ENCODE measurements at places on chromosomes 7 and 10.

GRCh38 chr10:103923502-103923901 lies 5.5 kb upstream of the STN1 start:
- no peak for DNase-seq

DNA sequence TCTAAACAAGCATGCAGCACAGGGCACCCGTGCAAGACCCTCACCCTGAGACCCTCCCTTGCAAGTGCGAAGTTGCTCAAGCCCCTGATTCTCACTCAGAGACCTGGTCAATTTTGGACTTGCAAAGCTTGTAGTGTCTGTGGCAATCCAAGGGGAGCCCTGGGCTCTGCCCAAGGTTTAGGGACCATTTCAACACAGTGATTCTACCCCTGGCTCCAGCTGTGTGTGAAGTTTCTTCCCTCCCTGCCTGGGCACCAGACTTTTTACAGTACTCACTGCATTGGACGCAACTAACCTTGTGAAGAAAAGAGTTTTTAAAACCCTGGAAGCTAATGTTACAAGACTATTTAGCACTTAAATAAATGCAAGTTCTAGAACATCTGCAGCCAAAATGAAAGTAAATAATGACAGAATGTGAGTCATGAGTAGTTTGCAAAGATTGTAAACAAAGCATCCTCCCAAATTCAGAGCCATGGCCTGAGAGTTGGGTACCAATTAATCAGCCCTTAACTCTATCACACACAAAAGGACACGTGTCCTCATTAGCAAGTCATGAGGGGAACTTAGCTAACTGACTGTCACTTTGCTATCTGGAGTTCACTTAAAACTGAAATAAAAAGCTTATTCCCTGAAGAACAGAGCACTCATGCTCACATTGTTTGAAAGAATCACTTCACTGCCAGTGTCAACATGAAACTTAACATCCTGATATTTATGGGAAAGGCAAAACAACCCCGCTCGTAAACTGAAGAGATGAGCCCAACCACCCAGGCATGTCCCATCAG lies 48.1 kb downstream of the RGS10 start:
- DNase-seq: no peak

DNA sequence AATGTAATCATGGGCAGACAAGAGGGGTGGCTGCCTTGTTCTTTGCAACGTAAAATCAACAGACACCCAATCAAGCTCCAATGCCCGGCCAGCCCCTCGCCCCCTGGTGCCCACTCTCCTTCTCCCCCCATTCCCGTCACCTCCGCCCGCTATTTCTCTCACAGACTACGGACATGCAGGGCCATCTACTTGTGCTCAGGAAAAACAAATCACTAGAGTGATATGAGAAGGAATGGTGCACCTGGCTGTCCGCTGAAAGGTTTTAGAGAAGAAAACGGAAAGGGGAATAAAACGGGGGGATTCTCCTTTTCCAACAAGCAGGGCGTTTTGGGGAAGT lies 396 bp downstream of the GRM8 start:
- DNase-seq: no peak

- DNase-seq: peak; percentile 55
Measured at GRCh38 chr7:93231259-93231658, 907 bp upstream of the VPS50 start.

- peak; percentile 81 for DNase-seq
Measured at GRCh38 chr10:101161494-101162299, 30.6 kb downstream of the TLX1 start.

DNA sequence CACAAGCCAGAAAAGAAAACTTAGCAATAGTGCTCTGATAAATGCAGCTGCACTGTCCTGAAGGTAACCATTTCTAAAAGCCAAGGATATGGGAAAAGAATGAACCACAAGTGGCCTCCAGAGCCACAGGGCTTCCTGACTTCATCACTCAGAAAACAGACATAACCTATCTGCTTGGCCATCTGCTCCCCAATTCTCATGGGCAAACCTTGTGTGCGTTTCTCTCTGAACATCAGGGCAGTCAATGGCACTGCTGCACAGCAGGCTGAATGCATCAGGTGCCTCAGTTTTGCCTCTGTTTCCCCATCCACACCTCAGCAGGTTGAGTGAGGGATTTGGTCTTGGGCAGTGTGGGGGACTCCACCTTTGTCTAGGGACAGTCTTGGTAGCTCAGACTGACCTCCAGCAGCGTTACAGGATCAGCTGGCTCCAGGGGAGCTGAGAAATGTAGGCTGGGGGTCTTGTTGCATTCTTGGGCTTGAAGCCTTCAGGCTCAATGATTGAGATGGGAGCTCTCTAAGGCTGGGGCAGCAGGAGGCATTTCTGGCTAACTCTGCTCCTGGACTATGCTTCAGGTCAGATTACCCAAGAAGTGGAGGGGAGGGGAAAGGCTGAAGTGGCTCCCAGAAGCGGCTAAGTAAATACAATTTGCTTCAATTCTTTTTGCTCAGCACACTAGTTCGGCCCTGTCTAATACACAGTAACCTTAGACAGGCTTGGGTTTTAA lies 23.6 kb upstream of the PDLIM1 start:
- no peak for DNase-seq

DNA sequence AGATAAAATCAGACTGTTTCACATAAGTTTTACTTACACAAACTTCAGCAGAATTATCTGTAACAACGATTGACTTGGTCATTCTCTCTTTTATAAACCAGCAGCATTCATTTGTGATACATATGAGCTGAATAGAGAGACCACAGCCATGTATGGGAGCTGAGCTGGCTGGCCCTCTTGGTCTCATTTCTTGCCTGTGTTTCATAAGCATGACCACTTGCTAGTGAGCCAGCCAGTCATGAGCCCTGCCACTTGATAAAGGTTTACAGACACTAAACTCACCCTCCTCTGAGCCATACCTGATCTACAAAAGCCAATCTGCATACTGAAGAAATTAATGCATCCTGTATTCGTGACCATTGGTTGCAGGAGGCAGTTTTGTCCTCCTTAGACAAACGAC lies 82.1 kb downstream of the PKD1L1 start:
- DNase-seq: no peak

DNA sequence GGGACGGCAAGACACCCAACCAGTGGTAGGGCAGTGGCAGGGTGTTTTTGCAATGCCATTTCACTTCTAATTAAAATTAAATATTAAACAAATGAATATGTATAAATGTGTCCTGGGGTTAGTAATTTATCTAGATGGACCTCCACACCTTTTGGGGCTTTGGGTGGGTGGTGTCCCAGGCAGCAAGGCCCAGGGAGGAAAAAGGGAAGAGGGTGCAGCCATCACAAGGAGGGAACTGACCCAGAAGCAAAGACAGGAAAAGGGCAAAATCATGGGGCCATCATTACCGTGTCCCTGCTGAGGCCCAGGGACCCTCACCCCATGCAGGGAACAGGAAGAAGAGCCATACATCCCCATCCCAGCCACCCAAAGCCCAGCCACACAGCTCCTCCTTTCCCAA lies 204.6 kb downstream of the GRID1 start:
- no peak for DNase-seq

DNA sequence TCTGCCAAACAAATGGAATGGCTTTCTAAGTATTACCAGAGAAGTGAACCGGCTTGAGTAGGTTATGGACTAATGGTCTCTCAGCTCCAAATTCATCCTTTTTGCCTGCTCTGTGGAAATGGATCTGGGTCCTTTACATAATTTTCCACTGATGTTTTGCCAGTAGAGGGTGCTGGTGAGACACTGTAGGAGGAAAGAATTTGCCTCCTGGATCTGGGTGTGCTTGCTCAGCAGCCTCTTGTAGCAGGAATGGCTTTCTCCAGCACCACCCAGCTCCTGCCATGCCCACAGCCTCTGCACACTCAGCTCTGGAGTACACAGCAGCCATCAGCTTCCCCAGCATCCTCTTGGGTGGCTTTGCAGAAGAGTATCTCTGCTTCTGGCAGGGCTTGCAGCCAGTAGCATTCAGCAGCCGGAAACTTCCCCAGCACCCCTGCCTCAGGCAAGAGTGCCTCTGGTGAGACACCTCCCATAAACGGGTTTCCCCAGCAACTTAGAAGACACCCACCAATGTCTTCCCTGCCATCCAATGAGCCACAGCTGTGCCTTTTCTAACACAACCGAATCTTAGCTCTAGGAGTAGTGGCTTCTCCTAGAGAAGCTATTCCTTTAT lies 235.0 kb upstream of the PLPP4 start:
- peak; percentile 66 for DNase-seq

DNA sequence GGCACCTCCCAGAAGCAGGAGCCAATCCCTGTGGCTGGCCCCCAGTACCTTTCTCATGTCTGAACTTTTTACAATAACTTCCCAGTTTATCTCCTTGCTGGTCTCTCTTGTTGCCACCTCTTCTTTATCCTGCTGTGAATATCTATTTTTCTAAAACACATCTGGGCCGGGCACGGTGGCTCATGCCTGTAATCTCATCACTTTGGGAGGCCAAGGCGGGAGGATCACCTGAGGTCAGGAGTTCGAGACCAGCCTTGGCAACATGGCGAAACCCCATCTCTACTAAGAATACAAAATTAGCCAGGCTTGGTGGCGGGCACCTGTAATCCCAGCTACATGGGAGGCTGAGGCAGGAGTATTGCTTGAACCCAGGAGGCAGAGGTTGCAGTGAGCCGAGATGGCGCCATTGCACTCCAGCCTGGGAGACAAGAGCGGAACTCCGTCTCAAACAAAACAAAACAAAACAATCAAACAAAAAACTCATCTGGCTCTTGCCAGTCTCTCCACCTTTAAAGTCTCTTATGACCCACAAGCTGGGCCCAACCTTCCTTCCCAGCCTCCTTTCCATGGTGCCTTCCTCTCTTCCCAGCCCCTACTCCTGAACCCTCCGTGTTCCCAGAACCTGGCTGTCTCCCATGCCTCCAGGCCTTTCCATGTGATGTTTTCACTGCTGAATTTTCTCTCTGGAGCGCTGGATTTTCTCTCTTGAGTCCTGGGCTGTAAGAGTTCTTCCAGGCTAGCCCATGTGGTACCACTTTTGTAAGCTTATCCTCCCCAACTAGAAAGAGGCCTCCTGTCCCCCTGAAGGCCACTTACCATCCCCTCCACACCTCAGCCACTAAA lies 51.3 kb downstream of the HIP1 start:
- DNase-seq: no peak

DNA sequence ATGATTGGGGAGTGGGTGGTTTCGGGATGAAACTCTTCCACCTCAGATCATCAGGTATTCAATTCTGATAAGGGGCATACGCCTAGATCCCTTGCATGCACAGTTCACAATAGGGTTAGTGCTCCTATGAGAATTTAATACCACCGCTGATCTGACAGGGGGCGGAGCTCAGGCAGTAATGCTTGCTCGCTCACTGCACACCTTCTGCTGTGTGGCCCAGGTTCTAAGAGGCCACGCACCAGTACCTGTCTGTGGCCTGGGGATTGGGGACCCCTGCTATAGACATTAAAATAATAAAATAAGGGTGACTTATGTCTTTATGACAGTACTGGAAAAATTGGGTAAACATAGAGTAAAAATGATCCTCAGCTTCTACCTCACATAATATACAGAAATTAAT lies 66.1 kb downstream of the SAMD9 start:
- no peak for DNase-seq
